ENCODE measurements at places on chromosomes 6 and 20.

DNA sequence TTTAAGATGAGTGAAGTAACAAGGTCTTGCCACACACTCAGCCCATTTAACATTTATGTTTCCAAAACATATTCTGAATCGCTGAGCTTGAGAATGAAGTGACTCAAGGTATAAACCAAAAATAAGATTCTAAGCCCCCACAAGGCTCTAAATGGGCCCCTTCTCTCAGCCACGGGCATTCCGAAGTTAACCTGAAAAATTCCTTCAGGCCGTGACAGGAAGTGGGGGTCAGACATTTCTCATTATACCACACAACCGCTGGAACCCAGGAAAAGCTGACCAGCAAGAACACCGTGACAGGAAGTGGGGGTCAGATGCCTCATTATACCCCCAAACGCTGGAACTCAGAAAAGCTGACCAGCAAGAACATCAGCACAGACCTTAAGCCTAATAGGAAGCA lies 247.9 kb downstream of the ERMARD start:
- no peaks in the 10 kb centered on the region for H3K27me3 ChIP-seq
- H3K27ac ChIP-seq: no peak overlapping the region
- H3K4me3 ChIP-seq: no peak overlapping the region
- no peaks in the 10 kb centered on the region for H3K36me3 ChIP-seq
- H3K4me1 ChIP-seq: no peaks in the 10 kb centered on the region

GRCh38 chr20:4508773-4509172 lies 212.9 kb upstream of the PRND start:
- DNase-seq: no peak
- H3K36me3 ChIP-seq: no peaks in the 10 kb centered on the region
- H3K27ac ChIP-seq: no peak overlapping the region
- peaks cover 13% of the 10 kb centered on the region for H3K27me3 ChIP-seq

DNA sequence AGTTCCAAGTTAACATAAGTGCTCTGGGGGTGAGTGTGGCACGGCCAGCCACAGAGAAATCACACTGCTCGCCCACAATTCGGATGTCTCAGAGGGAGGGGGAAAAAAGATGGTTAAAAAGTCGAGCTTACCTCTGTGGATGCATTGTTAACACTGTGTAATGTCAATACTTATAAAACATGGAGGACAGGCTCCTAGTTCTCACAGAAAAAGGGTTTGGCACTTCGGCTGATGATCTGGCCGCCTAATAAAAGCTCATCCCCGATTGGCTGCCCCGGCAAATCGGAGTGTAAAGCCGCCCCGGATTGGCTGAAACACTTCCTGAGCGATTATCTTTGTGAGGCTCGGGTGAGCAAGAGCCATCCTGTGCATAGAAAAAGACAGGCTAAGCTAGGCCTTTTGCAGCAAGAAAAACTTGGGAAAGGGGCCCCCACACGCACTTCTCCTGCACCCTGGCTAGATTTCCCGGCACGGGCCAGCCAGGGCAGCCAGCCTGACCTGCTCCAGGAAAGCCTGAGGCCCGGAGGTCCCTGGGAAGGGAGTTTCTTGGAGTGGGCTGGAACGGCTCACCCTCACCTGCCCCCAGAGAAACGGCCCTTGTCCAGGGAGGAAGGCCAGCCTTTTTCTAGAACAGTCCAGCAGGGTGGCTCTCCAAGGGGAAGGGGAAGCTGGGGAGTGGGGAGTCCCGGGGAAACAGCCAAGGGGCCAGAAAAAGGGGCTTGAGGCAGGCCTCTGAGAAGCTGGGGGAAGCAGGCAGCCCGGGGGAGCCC lies at the start of gene ZMYND8:
ZMYND8 (minus strand) TSS at position 174 of the 770 bp plus-strand sequence; CDS start at position 145, 29 bp downstream.
- peaks cover 51% of the 10 kb centered on the region for H3K4me1 ChIP-seq
- H3K27ac ChIP-seq: peak within 1 kb of the TSS; percentile 100
- H3K36me3 ChIP-seq: peaks cover 41% of the 10 kb centered on the region
- H3K4me3 ChIP-seq: peak within 1 kb of the TSS; percentile 86

DNA sequence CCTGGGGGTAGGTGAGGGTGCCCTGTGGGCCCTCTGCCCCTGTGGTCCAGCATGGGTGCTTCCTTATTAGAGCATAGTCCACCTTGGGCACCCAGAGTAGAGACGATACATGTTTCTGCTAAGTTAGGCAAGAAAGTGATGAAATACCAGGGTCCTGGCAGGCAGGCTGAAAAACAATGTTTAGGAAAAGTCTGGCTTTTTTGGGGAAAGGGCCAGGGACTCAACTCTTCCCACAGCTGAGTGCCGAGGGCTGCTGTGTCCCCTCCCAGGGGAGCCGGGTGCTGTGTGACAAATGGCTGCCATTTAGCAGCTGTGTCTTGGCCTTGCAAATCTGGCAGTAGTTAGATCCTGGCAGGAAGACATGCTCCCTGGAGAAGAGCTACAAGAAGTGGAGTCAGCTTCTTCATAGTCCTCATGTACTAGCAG lies 61.5 kb downstream of the RREB1 start:
- no peak overlapping the region for H3K4me3 ChIP-seq
- H3K4me1 ChIP-seq: peaks cover 12% of the 10 kb centered on the region
- no peaks in the 10 kb centered on the region for H3K27me3 ChIP-seq
- no peak for DNase-seq

DNA sequence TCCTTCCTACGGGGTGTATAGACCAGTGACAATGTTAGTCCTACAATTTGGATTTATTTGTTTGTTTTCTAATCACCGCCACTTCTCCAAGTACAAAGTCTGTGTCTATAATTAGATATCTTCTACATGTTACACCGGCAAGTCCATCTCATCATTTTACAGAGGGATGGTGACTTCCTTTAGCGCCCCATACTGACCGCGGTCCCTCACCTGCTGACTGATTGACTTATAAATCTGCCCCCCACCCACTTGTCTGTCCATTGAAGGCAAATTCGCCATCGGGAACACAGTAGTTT lies 8.9 kb upstream of the NR2E1 start:
- H3K4me3 ChIP-seq: no peak overlapping the region
- peaks cover 3% of the 10 kb centered on the region for H3K4me1 ChIP-seq
- peaks cover 3% of the 10 kb centered on the region for H3K36me3 ChIP-seq
- DNase-seq: no peak

- H3K36me3 ChIP-seq: peaks cover 22% of the 10 kb centered on the region
- DNase-seq: peak; percentile 48
- no peaks in the 10 kb centered on the region for H3K27me3 ChIP-seq
- H3K27ac ChIP-seq: no peak overlapping the region
- H3K4me1 ChIP-seq: peaks cover 44% of the 10 kb centered on the region
These were observed 102.1 kb downstream of the ATG5 start for GRCh38 chr6:106223300-106223930.

DNA sequence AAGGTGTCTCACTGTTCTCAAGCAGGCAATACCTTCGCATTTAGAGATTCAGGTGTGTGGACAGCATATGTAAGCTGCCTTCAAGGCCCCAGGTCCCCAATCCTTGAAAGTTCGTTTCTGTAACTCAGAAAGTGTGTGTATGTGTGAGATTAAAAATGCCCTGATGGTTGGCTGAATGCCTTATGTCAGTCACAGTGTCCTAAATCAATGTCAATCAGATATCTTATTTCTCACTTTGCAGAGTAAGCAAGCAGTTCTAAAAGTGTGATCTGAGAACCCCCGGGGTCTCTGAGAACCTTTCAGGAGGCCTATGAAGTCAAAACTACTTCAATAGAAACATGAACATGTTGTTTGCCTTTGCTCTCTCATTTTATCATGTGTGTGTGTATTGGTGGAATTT lies 123.2 kb upstream of the NUP153 start:
- H3K36me3 ChIP-seq: no peaks in the 10 kb centered on the region
- H3K27ac ChIP-seq: no peak overlapping the region
- no peak for DNase-seq

GRCh38 chr6:10297832-10298231 lies 117.0 kb downstream of the TFAP2A start:
- H3K36me3 ChIP-seq: no peaks in the 10 kb centered on the region
- H3K27me3 ChIP-seq: no peaks in the 10 kb centered on the region

DNA sequence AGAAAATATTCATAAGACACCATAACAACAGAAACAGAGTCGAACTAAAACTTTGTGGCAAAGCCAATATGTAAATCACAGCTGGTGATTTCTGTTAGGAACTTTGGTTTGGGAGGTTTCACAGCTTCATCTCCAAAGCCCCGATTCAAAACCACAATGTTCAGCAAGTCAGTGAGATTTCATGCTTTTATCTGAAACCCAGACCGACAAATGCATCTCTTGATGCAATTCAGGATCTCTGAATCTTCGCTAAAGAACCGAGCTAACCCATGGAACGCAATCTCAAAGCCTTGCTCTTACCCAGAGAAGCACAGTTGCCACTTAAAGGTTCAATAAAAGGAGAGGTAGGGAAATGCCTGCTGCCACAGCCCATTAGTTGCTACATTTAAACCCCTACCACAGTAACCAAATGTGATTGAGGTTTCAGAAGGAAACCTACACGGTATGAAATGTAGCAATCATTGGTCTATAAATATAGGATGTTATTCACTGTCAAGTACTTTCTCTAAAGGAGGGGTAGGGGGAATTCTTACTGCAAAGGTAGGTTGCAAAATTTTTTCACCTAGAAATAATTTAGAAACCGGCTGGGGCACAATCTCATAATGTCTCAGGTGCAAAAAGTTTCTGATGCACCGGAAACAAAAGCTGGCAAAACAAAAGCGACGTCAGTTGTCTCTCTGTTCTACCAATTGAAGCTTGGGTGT lies 381.0 kb upstream of the ARID1B start:
- H3K27me3 ChIP-seq: peaks cover 40% of the 10 kb centered on the region
- peaks cover 12% of the 10 kb centered on the region for H3K4me1 ChIP-seq
- DNase-seq: no peak

DNA sequence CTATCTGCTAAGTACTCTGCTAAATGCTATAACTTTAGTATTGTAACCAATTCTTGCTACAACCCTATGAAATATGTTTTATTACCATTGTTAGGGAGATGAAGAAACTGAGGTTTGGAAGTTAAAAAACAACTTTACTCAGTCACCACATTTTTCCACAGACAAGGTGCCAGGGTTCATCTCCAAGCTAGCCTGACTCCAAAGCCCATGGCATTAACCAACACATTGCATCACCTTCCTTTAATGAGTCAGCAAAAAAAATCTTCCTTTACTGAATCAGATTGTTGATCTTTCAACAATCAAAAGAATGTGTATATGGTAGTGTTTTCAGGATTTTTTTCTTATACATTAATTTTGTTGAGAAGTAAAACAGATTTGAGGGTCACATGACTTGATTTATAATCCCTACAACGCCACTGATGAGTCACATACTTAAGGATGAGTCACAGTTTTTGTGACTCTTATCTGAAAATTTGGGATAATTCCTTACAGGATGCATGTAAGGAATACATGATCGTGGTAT lies 41.5 kb downstream of the MAN1A1 start:
- no peak for DNase-seq
- H3K27ac ChIP-seq: no peak overlapping the region
- H3K36me3 ChIP-seq: peaks cover 58% of the 10 kb centered on the region
- no peak overlapping the region for H3K4me3 ChIP-seq
- peaks cover 60% of the 10 kb centered on the region for H3K4me1 ChIP-seq

- no peaks in the 10 kb centered on the region for H3K27me3 ChIP-seq
- H3K4me1 ChIP-seq: peaks cover 45% of the 10 kb centered on the region
These were observed 9.1 kb downstream of the FAM83D start for GRCh38 chr20:38935285-38935684.

DNA sequence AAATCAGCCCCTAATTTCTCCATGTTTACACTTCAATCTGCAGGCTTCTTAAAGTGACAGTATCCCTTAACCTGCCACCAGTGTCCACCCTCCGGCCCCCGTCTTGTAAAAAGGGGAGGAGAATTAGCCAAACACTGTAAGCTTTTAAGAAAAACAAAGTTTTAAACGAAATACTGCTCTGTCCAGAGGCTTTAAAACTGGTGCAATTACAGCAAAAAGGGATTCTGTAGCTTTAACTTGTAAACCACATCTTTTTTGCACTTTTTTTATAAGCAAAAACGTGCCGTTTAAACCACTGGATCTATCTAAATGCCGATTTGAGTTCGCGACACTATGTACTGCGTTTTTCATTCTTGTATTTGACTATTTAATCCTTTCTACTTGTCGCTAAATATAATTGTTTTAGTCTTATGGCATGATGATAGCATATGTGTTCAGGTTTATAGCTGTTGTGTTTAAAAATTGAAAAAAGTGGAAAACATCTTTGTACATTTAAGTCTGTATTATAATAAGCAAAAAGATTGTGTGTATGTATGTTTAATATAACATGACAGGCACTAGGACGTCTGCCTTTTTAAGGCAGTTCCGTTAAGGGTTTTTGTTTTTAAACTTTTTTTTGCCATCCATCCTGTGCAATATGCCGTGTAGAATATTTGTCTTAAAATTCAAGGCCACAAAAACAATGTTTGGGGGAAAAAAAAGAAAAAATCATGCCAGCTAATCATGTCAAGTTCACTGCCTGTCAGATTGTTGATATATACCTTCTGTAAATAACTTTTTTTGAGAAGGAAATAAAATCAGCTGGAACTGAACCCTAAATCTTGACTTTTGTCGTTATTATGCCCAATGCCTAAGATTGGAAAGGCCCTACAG lies 4.5 kb downstream of the SOX4 start:
- peaks cover 35% of the 10 kb centered on the region for H3K27me3 ChIP-seq
- DNase-seq: no peak
- peak overlapping the region; percentile 72 for H3K4me3 ChIP-seq
- H3K4me1 ChIP-seq: peaks cover 22% of the 10 kb centered on the region

GRCh38 chr6:163948250-163948649 lies 533.7 kb downstream of the QKI start:
- no peak overlapping the region for H3K27ac ChIP-seq
- H3K4me3 ChIP-seq: no peak overlapping the region
- H3K36me3 ChIP-seq: no peaks in the 10 kb centered on the region
- peaks cover 6% of the 10 kb centered on the region for H3K27me3 ChIP-seq
- no peaks in the 10 kb centered on the region for H3K4me1 ChIP-seq

DNA sequence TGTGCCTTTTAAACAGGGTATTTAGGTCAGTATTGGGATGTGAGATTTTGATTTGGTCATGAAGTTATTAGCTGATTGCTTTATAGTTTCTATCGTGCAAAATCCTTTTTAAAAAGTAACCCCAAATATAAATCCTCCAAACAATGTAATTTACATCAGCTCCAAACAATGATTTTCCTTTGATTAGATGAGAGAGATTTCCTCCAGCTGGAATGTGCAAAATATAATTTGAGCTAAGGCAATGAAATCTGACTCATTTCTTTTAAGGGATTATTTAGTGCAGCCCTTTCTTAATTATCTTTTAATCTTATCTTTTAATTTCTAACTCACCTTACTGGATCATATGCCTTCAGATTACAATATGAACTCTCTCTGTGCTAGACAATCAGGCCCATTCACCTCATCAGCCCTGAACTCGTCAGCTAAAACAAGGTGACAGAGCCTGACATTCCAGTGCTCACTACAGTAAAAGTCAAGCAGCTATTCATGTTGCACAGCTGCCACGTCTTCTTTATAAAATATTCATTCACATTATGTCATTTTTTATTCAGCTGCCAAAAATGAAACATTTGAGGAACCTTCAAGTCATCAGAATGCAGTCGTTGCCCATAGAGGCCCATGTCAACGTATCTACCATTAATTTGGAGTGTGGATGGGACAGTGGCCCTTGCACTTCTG lies 440.1 kb downstream of the CBLN4 start:
- no peak for DNase-seq
- H3K27ac ChIP-seq: no peak overlapping the region

- no peak for DNase-seq
- no peak overlapping the region for H3K4me3 ChIP-seq
- no peaks in the 10 kb centered on the region for H3K36me3 ChIP-seq
- H3K27me3 ChIP-seq: peaks cover 5% of the 10 kb centered on the region
These were observed 34.7 kb upstream of the TBXT start for GRCh38 chr6:166202321-166202733.

GRCh38 chr6:31210741-31211532 lies 40.5 kb upstream of the POU5F1 start:
- H3K4me1 ChIP-seq: peaks cover under 1% of the 10 kb centered on the region
- H3K27me3 ChIP-seq: peaks cover 1% of the 10 kb centered on the region
- no peak for DNase-seq
- no peak overlapping the region for H3K4me3 ChIP-seq
- no peak overlapping the region for H3K27ac ChIP-seq
